ENCODE measurements at places on chromosomes 11 and 22.

GRCh38 chr22:22092974-22093373, 110.4 kb upstream of the TOP3B start:
- DNase-seq, result no peak

GRCh38 chr11:10305964-10306918, 1.4 kb downstream of the ADM start:
- DNase-seq, result no peak

GRCh38 chr11:2728663-2729332, 29.0 kb upstream of the KCNQ1OT1 start:
- no peak for DNase-seq

- DNase-seq, result no peak
These were observed 744.4 kb upstream of the ANO3 start for GRCh38 chr11:25587496-25587895.

All from NCI-H2171 treated with DMSO at 0.1 percent for 48 hours (cell line).